Activated naive CD4-positive, alpha-beta T cell (primary cell): ENCODE measurements at places on chromosomes 13 and 19.
A peak's percentile ranks its signal among the peaks of the same experiment; 100 is the strongest.

GRCh38 chr19:48516536-48516935 lies 4.9 kb upstream of the LMTK3 start:
- no peak for DNase-seq

DNA sequence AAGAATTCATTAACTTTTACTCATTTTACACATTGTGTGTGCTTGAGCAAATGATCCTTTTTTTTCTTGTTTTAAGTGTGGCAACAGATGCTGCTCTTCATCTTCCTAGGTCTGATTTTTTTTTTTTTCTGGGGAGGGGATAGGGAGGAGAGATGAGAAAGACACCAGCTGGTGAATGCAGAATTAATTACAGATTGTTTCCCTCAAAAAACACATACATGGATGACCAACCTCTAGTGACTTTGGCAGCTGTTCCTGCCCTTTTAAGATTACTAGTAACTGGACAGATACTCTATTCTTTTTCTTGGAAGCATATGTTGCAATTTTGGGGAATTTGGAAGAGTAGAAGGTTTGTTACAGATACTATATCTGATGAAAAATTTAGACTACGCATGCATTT lies 103.6 kb upstream of the MYO16 start:
- no peak for DNase-seq

DNA sequence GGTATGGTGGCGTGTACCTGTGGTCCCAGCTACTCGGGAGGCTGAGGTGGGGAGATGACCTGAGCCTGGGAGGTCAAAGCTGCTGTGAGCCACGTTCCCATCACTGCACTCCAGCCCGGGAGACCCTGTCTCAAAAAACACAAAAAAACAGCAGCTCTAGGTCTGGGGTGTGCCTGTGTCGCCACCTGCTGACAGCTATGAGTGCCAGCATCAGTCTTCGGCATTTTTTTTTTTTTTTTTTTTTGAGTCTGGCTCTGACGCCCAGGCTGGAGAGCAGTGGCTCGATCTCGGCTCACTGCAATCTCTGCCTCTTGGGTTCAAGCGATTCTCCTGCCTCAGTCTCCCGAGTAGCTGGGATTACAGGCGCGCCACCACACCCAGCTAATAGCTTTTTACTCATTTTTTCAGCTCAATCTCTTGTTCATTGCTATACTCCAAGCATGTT lies 10.1 kb downstream of the AP2S1 start:
- DNase-seq: peak; percentile 38

- no peak for DNase-seq
These were observed 33.9 kb downstream of the VSTM2B start for GRCh38 chr19:29559743-29560142.

DNA sequence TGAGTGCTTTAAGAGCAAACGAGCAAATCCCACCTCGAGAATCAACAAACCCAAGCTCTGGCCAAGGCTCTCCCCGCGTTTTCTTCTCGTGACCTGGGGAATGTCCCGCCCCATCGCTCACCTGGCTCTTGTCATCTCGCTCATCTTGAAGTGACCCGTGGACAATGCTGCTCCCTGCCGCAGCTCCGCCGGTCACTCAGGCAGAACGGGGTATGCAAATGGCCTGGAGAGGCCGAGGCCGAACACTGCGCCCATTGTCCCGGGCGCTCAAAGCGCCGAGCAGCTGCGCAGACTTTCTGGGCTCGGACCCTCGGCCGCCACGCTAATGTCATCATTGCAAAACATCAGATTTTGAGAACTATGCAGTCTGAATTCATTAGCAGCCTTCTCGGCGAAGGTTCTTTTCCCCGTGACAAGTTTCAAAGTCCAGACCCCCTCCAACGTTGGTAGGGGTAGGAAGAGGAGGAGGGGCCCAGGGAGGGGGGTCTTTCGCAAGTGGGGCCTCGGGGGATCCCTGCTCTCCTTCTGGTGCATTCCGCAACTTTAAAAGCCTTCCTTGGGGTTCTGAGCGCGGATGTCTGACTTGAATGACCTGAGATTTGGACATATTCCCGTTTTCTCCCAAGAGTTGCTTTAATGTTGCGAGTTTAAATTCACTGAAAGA lies 39.7 kb downstream of the SOX1 start:
- DNase-seq: no peak

GRCh38 chr13:43333176-43333575 lies 309.8 kb downstream of the DNAJC15 start:
- DNase-seq: no peak

DNA sequence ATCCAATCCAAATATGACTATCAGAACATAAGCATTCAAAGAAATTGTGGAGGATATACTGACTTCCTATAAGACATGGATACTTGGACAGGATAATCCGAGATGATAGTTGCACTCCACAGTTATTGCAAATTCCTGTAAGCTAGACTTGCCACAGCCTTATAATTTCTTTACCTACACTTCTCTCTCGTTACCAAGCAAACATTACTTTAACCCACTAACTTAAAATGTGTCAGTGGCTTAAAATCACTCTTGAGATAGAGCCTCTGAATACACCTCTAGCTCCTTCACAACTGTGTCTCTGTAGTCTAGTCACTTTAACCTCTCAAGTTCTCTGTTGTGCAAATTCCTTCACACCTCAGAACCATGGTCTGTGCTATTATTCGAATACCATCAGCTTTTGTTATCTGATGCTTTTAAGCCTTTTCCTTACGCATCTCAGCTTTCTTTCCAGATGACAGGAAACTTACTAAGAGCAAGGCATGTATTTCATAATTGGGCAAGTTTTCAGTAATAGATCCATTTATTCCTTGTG lies 474.9 kb upstream of the MIR17HG start:
- DNase-seq: no peak

DNA sequence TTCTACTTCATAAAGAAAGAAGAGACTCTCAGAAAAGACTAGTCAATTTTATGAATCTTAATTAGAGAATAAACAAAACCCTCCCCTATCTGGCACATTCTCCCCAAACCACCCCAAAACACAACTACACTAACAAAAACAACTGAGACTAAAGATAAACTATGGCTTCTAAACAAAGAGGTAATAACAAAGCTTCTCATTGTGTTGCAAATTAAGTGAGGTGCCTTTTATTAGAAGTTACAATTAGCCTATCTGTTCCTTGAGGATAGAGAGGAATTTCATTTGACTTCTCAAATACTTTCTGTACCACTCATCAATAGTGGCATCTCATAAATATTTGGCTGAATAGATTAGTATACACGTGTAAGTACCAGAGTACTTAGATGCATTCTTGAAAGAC lies 1196.2 kb downstream of the PCDH9 start:
- no peak for DNase-seq

- no peak for DNase-seq
These were observed 2075.3 kb downstream of the PCDH9 start for GRCh38 chr13:65154661-65155447.

DNA sequence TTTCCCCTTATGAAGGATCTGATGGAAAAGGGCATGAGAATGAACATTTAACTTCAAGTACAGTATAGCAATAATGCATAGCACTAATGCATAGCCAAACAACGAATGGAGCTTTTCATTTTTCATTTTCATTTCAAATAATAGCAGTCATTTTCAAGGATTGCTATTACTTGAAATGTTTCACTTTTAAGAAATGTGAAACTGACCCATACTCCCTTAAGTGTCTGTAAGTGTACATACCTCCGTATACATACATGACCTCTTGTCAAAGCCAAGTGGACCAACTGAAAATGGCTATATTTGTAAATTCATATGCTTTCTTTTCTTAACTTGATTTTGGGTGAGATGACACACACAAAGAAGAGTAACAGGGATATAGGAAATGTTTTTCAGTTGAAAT lies 3.8 kb downstream of the RAP2A start:
- DNase-seq: no peak

DNA sequence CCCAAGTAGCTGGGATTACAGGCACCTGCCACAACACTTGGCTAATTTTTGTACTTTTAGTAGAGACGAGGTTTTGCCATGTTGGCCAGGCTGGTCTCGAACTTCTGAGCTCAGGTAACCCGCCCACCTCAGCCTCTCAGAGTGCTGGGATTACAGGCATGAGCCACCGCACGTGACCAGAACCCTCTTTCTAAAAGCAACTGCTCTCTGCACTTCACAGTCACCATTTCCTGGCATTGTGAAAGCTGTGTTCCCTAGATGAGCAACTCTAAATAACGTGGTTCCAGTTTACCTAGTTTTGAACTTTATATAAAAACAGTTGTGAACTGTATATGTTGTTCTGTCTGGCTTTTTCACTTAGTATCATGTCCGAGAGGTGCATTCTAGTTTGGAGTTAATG lies 152.9 kb downstream of the SIPA1L3 start:
- no peak for DNase-seq

DNA sequence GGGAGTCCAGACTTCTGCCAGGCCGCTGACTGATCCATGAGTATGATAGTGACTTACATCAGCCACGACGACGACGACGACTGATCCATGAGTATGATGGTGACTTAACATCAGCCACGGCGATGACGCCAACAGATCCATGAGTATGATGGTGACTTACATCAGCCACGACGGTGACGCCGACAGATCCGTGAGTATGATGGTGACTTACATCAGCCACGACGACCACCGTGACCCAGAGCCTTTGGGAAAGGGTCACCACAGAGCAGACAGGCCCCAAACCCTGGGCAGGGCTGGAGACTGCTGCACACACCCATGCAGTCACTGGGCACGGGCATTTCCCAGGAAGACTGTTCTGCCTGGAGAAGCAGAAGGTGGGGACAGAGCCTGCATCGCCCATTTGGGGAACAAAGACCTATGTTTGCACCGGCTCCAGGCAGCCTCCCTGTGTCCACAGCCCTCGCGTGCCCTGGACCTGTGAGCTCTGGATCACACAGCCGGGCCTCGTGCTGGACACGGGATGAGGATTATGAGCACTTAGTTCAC lies 130.9 kb upstream of the SPACA7 start:
- DNase-seq: no peak

DNA sequence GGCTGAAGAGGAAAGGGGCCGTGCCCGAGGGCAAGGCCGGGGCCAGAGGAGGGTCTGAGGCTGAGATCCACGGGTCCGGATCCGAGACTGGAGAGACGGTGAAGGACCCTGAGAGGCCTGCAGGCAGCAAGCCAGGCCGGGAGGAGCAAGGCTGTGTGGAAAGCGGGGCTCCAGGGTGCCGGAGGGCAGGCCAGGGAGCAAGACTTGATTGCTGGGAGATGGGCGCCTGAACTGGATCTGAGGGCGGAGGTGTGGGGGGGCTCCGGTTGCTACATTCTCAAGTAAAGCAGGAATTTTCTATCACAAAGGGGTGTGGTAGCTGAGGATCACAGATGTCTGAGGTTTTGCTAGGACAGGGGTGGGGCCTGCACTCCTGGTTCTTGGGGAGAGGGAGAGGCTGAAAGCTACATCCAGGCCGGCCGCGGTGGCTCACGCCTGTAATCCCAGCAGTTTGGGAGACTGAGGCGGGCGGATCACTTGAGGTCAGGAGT lies 3.8 kb downstream of the MAMSTR start:
- DNase-seq: no peak

GRCh38 chr19:31231237-31231636 lies 118.0 kb downstream of the TSHZ3 start:
- DNase-seq: no peak

GRCh38 chr13:22748866-22749577 lies 431.8 kb upstream of the SGCG start:
- no peak for DNase-seq

DNA sequence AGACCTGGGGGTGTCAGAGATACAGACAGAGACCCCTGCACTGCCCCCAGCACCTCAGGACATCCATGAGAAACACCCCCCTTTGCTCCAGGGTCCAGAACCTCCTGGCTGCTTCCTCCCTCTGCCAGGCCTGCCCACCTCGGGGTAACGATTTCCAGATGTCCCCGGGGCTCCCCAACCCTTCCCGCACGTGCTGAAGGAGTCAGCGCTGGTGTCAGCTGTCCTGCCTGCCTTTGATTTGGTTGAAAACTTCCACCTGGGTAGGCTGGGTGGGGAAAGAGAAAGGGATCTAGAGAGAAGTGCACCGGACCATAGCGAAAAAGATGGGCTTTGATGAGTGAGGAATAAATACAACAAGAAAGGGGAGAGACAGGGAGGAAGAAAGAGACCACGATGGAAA lies 1.5 kb upstream of the CGB7 start:
- no peak for DNase-seq

- DNase-seq: no peak
These were observed at the start of gene S1PR5 for GRCh38 chr19:10517361-10517759. Gene S1PR5 (minus strand): TSS chr19:10517447. CDS start chr19:10515011, 2,436 bp downstream.

DNA sequence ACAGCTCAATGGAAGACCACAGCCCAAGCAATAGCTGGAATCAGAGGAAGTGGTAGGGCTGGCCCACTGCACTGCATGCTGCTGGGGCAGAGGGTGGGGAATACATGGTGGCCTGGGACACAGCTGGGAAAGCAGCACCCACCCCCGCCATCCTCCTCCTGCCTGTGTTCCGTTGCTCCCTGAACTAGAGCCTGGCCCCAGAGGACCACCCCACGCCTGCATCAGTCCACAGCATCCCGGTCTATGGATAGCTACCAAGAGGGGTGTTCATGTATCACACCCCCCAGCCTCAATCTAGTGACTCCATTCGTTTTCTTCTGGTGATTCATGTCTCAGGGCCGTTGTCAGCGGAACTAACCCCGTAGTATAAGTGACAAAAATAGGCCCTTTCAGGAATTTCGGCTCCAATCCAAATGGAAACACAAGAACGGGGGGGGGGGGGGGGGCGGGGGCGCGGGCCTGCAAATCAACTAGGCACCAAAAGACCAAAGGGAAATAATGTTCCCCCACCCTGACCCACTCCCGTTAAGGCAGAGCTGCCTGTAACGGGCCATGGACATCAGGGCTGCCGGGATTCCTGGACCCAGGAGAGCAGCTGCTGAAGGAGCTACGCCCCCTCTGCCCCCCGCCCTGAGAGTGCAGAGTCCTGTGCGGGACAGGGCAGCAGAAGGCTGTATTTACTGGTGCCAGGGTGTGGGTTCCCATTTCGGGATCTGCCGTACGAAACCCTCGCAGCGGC lies 18.9 kb upstream of the EPHX3 start:
- DNase-seq: no peak

DNA sequence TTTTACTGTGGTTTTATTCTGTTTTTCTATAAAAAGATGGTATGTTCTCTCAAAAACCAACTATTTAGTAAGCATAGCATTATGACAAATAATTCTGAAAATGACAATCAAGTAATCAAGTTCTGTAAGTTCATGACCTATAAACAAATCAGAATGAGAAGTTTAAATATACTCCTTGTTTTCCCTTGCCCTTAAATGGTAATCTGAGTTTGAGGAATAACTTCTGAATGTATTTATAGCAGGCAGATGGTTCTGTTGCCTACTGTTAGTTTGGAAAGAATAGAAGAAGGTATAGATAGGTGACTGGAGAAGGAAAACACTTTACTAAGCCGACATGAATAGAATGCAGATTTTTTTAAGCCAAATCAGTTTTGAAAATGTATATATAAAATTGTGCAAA lies 63.9 kb downstream of the POSTN start:
- DNase-seq: no peak

GRCh38 chr13:31962731-31963370 lies 68.7 kb upstream of the FRY start:
- no peak for DNase-seq
